ENCODE measurements at places on chromosomes 6 and 20.

DNA sequence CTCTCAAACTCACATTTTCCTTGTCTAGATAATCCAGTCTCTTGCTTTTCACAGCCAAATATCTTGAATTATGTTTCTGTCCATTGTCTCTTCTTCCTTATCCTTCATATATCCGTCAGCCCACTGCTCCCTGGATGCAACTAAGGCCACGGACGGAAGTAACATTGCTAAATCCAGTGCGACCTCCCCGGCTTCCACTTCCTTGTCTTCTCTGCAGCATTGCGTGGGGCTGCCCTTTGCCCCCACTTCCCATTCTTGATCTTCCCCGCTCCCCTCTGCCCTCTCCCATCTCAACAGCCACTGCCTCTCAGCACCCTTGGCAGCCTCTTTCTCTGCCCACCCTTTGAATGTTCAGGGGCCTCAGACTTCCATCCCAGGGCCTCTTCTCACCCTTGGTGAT is 190.4 kb upstream of the UST start:
- no peak for DNase-seq

DNA sequence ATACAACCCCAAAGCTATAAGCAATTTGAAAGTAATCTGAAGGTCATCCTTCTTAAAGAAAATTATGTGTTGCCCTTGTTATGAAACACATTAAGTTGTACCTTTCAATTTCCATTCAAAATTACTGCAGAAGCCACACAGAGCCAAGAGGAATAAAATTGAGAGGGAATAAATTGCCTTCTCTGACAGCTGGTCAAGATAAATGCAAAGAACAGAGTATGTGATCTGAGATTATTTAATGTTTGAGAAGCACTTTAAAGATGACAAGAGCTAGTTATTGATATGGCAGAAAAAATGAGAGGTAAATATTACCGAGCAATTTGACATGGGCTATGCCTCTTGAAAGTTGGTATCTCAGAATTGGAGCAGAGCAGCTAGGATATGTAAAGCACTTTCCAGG is 61.6 kb downstream of the TRDN start:
- DNase-seq: no peak

DNA sequence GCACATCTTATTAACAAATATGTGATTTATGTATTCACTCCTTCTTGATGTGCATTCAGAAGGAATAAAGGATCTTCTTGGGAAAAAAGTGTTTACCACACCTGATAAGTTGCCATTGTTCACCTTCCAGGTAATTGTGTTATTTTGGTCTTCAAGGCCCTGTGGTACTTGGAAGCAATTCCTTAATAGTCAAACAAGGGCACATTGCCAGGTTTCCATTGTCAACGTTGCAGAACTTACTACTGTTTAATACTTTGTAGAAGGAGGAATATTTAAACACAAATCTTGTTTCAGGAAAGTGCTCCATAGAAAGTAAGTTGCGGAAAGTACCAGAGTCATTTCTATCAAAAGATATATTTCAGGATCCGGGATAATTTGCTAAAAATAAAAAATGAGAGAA is 129.5 kb upstream of the SGK1 start:
- DNase-seq: no peak

GRCh38 chr20:5822569-5822968 is 72.4 kb downstream of the SHLD1 start:
- no peak for DNase-seq

- no peak for DNase-seq
Observed at GRCh38 chr6:45477790-45478189, 100.1 kb upstream of the SUPT3H start.

DNA sequence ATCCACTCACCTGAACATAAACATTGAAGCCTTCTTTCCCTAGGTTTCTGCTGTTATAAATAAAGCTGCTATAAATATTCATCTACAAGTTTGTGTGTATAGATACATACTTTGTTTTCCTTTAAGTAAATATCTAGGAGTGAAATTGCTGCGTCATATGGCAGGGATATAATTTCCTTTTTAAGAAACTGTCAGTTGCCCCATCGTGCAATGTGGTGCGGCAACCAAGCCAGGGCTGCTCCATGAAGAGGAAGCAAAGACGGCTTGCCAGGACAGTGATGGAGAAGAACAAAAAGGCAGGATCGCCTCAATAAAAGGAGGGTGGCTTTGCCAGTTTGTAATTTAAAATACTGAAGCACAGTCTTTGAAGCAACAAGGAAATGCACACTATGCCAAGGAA is 36.6 kb downstream of the CITED2 start:
- DNase-seq: no peak

Data from RWPE1 (cell line).